ENCODE measurements at places on chromosomes 12 and 14.

DNA sequence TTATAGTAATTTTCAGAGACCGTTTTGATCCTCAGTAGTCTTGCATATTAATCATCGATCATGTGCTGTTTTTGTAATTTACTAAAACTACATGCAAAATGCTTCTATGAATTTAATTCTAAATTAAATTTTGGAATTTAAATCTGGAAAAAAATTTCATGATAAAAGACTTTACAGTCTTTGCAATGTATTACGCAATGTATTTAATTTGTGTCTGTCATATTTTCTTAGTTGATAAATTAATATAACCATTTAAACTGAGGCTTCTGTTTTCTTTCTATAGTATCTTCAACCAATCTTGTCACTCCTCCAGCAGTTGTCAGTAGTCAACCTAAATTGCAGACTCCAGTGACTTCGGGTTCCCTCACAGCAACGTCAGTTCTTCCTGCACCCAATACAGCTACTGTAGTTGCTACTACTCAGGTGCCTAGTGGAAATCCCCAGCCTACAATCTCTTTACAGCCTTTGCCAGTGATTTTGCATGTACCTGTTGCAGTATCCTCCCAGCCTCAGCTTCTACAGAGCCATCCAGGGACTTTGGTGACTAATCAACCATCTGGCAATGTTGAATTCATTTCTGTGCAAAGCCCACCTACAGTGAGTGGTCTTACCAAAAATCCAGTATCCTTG, 94.8 kb downstream of the ATF7IP start:
- DNase-seq = no peak
- no peaks in the 10 kb centered on the region for H3K27me3 ChIP-seq
- peaks cover 58% of the 10 kb centered on the region for H3K36me3 ChIP-seq
- H3K4me1 ChIP-seq = peaks cover 29% of the 10 kb centered on the region
- no peak overlapping the region for H3K4me3 ChIP-seq
- H3K27ac ChIP-seq = no peak overlapping the region

- H3K27me3 ChIP-seq = peaks cover 2% of the 10 kb centered on the region
- no peak for DNase-seq
- H3K4me3 ChIP-seq = no peak overlapping the region
- H3K4me1 ChIP-seq = peaks cover 6% of the 10 kb centered on the region
- no peaks in the 10 kb centered on the region for H3K36me3 ChIP-seq
Measured at GRCh38 chr12:48857278-48857994, 5.5 kb upstream of the DDX23 start.

DNA sequence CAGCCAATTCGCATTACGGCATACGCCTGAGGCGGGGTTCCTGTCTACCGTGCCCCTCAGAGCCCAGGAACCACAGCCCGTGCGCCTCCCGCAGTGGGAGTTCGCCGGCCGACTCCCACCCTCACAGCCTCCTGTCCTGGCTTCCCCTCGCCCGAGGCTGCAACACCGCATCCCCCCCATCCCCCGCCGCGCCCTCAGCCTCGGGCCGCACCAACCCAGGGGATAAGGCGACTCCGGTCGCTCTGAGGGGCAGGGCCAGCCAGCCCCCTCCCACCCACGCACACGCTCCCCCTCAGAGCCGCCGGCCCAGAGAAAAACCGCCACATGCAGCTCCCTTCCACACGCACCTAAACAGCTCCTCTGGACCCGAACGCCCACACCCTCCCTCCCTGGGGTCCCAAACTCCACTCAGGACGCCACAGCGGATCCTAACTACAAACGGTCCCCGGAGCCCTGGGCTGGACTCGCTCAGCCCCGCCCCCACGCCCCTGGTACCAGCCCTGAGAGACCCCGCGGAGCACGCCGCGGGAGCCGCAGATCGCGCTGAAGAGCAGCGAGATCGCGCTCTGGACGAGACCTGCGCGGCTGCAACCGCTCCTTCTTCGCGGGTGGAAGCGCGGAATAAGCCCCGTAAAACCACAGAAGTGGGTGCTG, at the start of gene C14orf39:
C14orf39 (minus strand) TSS at position 466 of the 654 bp plus-strand sequence. CDS start 985 bp downstream, outside the sequence.
- no peaks in the 10 kb centered on the region for H3K4me1 ChIP-seq
- no peak within 1 kb of the TSS for H3K27ac ChIP-seq
- no peak within 1 kb of the TSS for H3K4me3 ChIP-seq
- H3K27me3 ChIP-seq = peaks cover 9% of the 10 kb centered on the region
- DNase-seq = peak; percentile 20

GRCh38 chr12:43098071-43098470, 453.9 kb downstream of the ADAMTS20 start:
- no peak for DNase-seq
- no peak overlapping the region for H3K27ac ChIP-seq

GRCh38 chr12:107364875-107365518, 271.6 kb upstream of the CRY1 start:
- H3K27me3 ChIP-seq = no peaks in the 10 kb centered on the region
- H3K27ac ChIP-seq = no peak overlapping the region
- no peak for DNase-seq
- H3K36me3 ChIP-seq = no peaks in the 10 kb centered on the region

Data from activated naive CD8-positive, alpha-beta T cell treated with anti-CD3 and anti-CD28 coated beads, Interleukin-2, amount 50 U/mL, for 24 hours (primary cell).